ENCODE measurements at places on chromosomes 12 and 14. TPM values are rescaled to one million over a fixed set of nuclear protein-coding genes. Genes with fewer than 3 reads are reported as not detected.
A peak's percentile ranks its signal among the peaks of the same experiment; 100 is the strongest.

DNA sequence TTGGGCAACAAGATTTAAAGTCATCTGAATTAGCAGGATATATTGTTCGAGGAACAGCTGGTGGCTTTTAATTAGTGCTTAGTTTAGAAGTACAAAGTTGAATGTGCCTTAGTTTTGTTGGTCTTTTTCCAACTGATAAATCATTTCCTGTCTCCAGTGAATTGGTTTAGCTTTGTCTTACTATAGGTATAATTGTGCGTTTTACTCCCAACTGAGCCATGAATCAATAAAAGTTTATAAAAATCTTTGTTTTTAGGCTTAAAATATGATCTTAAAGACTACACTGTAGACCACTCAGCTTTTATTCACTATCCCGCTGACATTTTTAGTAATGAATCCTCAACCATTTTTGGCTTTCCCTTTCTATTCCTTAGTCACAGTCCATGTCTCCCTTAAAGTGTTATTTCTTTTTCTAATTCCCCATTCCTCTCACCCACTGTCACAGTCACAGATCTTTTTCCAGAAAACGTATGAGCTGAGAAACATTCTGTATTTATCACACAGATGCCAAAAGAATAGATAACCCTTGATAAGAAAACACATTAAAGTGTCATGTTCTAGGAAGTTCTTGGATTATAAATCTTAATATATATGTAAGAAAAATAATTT lies 34.0 kb upstream of the ALG10 start:
- no peak for DNase-seq

GRCh38 chr12:132114667-132115066 lies 29.5 kb downstream of the DDX51 start:
- DNase-seq = no peak

- DNase-seq = no peak
Measured at GRCh38 chr14:94346841-94347240, 23.7 kb upstream of the SERPINA6 start.

DNA sequence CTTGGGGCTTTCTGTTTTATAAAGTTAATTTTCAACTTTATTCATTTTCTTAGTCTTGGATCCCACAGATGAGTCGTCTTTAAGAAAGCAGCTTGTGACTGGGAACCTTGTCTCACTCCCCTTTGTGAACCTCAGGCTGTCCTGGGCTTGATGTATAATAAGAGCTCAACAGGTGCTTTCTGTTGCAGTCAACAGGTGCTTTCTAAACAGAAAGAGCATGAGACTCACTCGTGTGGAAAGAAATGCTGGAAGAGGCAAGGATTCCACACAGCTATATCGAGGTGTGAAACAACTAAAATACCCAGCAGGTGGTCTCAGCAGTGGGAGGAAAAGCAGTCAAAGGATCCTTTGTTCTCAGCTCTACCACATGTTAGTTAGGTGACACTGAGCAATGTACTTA lies 398.9 kb downstream of the EGLN3 start:
- DNase-seq = peak; percentile 48

Gene CCER1
- polyA plus RNA-seq = not detected

DNA sequence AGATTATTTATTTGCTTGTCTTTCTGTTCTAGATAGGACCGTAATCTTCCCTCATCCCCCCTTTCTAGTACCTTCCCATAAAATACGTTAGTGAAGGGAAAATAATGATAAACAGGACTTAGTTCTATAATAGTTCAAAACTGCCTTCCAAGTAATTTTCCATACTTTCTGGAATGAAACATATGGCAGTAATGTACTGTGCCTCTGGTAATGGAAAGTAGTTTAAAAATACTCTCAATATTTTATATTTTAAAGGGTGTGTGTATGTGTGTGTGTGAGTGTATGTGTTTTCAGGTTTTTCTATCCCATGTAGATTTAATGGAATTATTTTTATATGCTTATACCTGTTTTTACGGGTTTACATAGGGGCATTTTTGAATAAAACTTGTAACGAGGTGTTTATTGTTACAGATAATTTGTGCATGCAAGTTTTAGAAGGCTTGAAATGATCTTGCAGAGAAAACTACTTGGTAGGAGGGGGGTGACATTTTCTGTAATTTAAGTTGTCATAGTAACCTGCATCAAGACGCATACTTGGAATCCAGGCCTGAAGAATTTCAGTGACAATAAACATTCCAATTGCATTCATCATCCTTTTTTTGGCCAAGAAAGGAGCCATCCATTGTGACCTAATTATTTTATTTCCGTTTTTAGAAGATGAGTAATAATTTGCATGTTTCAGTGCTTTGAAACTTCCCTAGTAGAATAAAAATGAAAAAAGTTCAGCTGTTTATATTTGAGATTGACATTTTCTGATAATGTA lies 38.9 kb downstream of the RASSF8 start:
- DNase-seq = peak; percentile 91

DNA sequence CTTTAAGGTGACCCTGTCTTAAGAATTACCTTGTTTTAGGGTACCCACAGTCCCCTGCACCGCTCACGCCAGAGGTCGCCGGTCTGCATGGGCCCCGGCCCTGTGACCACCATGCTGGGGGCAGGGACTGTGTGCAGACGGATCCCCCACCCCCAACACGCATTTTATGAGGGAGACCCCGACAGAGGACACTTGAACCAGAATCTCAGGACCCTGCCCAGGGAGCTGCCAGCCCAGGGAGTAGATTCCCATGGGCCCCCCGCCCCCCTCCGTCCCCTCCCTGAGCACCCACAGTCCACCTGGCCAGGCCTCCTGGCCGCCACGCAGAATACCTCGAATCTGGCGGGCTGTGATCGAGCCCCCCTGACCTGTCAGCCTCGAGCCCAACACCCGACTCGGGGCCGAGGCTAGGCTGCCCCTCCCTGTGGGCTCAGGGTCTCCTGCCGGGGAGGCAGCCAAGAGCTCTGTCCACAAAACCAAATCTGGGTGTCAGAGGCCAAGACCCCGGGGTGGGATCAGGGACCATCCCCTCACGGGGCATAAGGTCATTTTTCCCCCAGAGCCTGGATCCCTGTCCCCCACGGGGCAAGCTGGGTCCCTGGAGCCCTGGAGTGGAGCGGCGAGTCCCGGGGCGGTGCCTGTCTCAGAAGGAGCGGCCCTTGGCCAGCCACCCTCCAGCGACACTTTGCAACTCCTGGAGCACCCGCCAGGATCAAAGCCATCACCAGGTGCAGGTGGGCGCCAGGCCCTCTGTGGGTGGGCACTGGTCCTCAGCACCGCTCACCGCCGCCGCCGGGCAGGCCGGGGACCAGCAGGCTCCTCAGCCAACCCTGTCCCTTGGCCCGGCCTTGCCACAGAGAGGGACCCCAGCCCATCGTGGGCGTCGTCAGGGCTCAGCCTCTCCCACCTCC lies 155.8 kb upstream of the PKP2 start:
- DNase-seq = no peak

- DNase-seq = no peak
Measured at GRCh38 chr14:47543459-47543858, 131.9 kb downstream of the MDGA2 start.

- DNase-seq = no peak
Measured at GRCh38 chr12:94832105-94832504, 171.4 kb downstream of the NDUFA12 start.

DNA sequence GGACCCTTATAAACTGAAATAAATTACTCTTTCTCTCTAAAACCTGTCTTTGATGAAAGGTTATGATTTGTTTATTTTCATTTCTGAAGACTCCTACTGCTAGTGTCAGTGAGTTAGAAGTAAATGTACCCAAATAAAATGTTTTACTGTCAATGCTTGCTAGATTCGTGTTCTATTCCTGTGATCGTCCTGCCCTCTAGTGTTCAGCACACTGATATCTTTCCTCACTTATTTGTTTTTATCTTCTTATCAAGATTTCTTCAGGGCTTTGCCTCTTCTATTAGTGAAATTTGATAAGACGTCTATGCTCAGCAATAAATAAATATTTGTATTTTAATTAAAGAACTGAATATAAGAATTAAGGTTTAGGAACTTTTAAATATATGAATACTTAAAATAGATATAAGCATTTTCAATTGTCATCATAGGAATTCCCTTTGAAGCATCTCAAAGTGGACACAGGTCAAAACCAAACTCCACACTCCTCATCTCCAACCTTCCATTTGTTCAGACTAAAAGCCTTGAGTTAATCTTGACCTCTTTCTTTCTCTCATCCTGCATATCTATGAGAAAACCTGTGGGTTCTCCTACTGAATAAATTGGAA lies 75.8 kb downstream of the C12orf50 start:
- peak; percentile 71 for DNase-seq

- peak; percentile 30 for DNase-seq
Measured at GRCh38 chr14:104593241-104593701, 11.3 kb downstream of the TMEM179 start.

Gene AKT1
- 23.7 TPM for polyA plus RNA-seq

Gene PDZRN4
- polyA plus RNA-seq = not detected

DNA sequence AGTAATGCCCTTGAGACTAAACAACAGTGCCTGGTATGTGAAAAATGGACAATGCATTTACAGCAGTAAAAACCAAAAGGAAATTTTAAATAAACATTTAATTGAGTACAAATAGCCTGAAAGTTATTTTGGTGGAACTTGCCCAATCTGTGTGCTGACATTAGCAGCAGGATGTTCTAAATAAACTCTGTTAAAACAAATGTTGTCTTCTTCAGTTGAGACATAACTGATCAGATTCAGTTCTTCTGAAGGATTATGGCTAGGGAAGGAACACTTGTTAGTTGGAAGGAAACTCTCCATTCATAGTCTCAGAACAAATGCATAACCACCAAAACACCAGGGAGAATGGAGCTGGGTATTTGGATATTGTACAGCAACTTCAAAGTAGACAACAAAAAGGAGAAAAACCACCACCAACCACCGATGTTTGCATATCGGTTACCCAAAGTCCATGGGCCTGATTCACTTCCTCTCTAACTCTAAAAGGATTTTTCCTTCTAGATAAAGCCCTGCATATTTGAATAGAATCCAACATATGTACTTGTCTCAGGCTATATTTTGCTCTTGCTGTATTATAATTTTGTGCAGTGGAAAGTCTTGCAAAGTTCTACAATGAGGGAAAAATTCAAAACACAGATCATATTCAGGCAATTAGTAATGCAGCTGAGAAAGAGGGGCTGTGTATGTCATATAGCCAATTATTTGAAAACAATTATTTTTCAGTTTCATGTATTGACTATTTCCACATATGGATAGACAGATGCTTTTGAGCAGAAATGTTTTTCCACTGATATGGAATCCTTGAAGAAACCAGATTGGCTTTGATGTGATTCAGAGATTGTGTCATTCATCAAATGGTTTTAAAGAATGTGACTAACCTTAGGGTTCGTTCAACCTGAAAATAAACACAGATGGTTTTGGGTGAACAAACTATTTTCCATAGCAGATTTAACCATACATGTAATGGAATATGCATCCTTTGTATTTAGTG lies 152.2 kb upstream of the BMP4 start:
- DNase-seq = no peak

Gene CLEC4C
- polyA plus RNA-seq = not detected

Gene TSPAN8
- polyA plus RNA-seq = not detected

Gene CKB
- 852 TPM for polyA plus RNA-seq

GRCh38 chr12:95118138-95118787 lies 44.8 kb upstream of the NR2C1 start:
- DNase-seq = no peak

DNA sequence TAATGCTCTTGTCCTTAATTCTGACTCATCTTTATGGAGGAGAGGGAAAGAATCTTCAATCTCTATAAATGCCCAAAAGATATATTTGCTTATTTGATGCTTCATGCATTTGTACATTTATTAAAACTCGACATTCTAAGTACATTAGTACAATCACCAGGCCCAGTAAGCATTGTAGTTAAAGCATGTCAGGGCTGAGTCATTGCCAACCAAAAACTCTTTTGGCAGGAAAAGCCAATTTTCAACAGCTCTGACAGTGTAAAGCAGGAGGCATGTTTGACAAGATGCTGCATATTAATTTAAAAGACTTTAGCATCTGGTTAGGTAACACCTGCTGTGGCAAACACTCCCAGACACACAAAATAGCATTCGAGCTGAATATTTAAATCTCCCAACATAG lies 290.9 kb downstream of the PPFIA2 start:
- DNase-seq = no peak

Gene HIP1R
- 8.0 TPM for polyA plus RNA-seq

- DNase-seq = no peak
Measured at GRCh38 chr14:93040443-93040842, 75.3 kb downstream of the ITPK1 start.

Gene TGFB3
- 0.87 TPM for polyA plus RNA-seq

- no peak for DNase-seq
Measured at GRCh38 chr12:6533653-6533922, 729 bp upstream of the GAPDH start.

DNA sequence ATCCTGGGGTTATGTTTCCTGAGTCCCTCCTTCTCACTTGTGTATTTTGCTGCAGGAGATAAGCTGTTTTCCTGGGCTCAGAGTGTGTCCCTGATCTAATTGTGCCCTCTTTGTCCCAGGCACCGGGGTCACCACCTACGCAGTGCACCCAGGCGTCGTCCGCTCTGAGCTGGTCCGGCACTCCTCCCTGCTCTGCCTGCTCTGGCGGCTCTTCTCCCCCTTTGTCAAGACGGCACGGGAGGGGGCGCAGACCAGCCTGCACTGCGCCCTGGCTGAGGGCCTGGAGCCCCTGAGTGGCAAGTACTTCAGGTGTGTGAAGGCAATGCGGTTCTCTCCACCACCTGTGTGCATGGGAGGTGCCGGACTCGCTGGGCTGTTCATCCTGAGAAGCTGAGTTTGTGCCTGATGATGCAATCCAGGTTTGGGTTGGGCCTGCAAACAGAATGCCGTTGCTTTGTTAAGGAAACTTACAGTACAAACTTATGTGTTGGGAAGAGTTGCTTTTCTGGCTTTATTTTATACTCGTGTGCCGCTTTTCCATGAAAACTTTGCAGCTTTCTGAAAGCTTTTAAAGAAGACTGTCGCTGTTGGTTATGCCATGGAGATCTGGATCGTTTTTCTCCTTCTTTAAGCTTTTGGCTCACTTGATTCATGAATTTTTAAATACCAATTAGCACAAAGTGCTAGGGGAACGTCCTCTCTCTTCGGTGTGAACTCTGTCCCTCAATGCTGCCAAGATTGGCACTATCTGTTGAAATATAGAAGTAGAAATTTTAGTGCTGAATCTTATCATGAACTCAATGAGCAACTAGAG lies 27.6 kb downstream of the RDH12 start:
- DNase-seq = peak; percentile 87

DNA sequence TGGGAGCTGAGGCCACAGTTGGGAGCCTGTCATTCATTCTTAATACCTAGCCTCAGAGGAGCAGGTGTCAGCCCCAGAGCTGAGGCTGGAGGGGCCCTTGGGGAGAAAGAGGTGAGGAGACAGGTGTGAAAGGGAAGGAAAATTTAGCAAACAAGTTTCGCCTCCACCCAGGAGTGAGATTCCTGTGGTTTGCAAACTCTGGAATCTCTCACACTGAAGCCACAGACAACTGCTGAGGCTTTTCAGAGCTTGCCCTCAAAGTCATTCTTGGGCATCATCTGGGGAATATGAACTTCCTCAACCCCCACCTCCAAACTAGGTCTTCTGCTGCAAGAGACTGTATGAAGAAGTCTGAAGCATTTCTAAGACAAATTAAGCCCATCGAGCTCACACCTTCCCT lies 589.5 kb upstream of the TBX3 start:
- no peak for DNase-seq

Data from GM23338 (cell line).